ENCODE measurements at places on chromosomes 2 and 18.

DNA sequence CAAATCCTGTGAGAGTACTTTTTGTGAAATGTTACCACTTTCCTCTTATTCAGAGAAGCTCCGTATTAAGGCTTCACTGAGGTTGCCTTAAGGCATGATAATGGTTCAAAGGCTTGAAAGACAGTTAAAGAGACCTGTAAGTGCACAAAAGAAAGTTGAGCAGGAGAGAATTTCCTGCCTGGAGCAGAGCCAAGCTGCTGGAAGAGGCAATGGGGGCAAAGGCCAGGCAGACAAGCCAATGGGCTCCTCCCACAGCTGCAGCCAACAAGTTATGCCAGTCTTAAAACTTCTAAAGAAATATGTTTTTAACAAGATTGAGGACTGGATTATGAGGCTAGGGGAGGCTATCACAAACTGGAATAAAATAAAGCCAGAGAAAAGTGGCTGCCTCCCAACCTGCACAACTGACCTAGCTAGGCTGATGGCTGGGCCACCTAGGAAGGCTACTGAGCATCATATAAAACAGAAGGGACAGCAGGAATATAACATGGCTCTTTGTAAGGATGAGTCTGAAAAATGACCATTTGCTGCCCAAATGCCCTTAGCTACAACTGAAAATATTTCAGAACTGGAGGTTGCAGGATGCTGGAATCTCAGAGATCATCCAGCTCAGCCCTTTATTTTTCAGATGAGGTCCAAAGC lies 2.1 kb downstream of the IL1B start:
- DNase-seq, result peak; percentile 33

- no peak for DNase-seq
These were observed 184.6 kb downstream of the ST6GAL2 start for GRCh38 chr2:106701203-106702022.

GRCh38 chr2:18242716-18243115 lies 317.7 kb downstream of the RDH14 start:
- DNase-seq, result no peak

GRCh38 chr2:101474731-101475384 lies at the start of gene RFX8:
Gene RFX8 (minus strand): TSS chr2:101475112. CDS start chr2:101466848, 8,264 bp downstream.
- no peak for DNase-seq

- peak; percentile 68 for DNase-seq
These were observed 53.7 kb upstream of the ARL4C start for GRCh38 chr2:234550511-234551107.

All from right cardiac atrium (tissue), 5 donors.